ENCODE measurements at places on chromosomes 5 and 9.

DNA sequence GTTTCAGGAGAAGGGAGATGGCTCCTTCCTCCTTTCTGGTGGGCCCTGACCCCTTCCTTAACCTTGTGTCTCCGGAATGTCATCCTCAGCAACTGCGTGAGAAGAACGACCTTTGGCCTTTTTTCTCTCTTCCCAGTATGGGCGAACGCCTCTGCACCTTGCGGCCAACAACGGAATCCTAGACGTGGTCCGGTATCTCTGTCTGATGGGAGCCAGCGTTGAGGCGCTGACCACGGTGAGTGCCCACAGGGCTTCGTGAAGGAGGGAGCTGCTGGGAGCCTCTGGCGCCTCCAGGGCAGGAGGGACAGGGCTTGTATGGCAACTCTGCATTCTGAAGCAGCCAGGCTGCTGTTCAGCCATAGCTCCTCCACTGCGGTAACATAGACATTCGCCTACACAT is 68.0 kb upstream of the CTSL start:
- DNase-seq: no peak

DNA sequence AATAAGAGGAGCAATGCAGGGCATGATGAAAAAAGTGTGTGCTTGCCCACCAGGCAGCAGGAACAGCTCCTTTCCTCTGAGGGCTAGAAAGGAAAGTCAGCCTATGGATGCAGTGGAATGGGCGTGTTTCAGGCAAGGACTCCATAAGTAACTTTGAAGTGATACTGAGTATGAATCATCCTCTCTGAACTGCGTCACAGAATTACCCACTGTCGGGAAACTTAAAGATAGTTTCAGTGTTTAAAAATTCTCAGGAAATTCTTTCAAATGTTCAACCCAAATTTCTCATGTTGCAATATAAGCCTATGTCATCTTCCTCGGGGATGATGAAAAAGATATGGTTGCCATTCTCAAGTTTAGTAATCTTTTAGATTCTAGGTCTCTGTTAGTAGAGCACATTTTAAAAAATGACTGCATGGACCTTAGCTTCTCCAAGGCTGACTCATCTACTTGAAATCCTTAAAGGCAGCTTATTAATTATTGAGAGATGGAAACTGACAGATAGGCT is 27.7 kb downstream of the PTCD2 start:
- DNase-seq: peak; percentile 95

DNA sequence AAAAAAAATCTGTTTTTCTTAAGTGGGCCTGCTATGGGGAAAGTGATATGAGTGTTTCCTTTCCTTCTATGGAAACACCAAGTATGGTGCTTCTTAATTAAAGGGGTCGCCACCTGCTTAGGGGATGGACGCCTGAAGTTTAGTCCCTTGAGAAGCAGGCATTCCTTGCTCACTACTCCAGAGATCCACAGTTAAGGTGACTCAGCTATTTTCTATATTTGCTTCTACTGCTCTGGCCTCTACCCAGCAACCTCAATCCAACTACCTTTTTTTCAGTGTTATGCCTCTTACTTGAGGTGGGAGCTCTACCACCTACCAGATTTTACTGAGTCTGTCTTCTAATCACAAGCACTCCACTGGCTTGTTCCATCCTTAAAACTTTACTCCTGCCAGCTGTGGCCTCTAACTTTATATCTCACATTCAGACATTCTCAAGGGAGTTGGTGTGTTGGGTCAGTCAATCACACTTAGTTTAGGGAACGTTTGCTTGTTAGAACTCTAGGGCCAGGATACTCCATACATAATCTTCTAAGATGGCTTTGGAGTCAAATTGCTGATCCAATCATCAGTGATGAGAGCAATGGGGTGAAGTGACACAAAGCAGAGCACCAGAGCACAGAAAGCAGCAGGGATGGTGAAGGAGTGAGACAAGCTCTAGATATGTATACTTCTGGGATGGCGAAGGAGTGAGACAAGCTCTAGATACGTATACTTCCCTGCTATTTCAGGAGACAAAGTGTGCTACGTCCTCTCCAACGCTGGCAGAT is 708.1 kb downstream of the EFNA5 start:
- no peak for DNase-seq

DNA sequence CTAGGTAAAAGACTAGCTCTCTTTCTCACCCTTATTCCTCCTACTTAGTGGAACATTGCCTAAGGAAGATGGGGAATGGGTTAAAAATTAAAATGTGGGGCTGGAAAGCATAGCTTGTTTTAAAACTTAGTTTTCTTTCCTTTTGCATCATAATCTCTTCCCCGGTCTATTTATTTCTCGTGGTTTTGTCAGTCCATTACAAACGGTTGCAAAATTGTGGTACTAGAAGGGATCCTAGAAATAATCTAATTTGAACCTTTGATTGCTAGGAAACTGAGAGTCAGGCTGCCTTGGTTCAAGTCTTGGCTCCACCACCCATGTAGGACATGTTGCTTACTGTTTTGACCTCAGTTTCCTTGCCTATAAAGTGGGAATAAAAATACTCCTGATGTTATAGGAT is 1.3 kb downstream of the IL31RA start:
- DNase-seq: no peak
